Heart left ventricle (tissue), 16 donors: ENCODE measurements at places on chromosomes 4 and X. TPM values are rescaled to one million over a fixed set of nuclear protein-coding genes. Genes with fewer than 3 reads are reported as not detected.
A peak's percentile ranks its signal among the peaks of the same experiment; 100 is the strongest.

- DNase-seq: no peak
Measured at GRCh38 chr4:5044341-5044740, 6.9 kb upstream of the STK32B start.

DNA sequence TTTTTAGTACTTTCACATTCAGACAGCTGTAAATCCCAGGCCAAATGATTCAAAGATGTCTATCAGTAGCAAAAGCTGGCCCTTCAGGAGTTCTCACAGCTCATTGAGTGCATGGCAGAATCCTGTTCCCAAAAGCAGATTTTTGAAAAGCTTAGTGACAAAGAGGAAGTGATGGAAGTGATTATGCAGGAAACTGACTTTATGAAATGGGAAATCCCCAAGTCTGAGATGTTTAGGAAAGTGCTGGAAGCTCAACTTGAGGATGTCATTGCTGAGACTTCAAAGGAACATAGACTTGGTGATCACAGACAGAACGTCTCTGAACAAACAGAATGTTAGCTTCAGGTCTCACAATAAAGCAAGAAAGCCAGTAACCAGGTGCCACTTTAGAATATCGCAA lies 51.0 kb upstream of the CFAP47 start:
- no peak for DNase-seq

DNA sequence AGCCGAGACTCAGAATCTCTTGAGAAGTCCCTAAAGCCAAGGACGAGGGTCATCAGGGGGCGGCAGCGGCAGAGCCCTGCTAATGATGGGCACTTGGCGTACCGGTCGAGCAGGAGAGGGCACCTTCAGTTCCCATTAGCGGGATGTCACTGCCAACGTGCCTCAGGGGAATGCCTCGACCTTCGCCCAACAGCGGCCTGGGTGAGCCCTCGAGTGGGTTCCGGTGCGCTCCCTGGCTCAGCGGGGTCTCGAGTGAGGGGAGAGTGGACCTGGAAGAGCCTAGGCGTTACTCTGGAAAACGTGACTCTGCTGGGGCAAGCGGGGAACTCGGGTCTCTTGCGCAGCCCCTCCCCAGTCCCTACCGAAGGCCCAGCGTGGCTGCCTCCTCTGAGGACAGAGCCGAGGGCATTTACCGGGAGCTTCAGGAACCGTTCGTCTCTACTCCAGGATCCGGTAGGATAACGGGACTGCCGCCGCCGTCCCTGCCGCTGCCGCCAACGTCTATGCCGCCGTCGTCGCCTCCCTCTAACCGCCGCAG lies 36.9 kb downstream of the PGRMC1 start:
- no peak for DNase-seq

GRCh38 chr4:17063888-17064287 lies 165.4 kb upstream of the LDB2 start:
- no peak for DNase-seq

GRCh38 chr4:67019686-67020437 lies 525.4 kb downstream of the CENPC start:
- no peak for DNase-seq

DNA sequence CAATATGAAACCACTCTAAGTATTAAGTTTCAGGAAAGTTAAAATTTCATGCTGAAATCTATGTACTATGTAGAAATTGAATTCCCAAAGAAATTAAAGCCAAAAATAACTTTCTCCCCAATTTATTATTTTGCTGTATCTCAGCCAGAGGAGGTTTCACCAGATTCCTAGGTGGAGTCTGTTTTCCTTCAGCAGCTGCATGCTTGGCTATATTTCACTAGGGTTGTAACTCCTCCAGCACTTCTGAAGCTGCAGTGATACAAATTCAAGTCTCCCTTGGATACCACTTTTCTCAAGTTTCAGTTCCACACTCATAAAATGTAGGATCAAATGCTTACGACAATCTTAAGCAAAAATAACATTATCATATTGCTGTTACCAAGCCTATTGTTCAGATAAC lies 41.2 kb upstream of the ZC4H2 start:
- no peak for DNase-seq

- no peak for DNase-seq
Measured at GRCh38 chr4:76850010-76850441, 47.9 kb downstream of the SOWAHB start.

DNA sequence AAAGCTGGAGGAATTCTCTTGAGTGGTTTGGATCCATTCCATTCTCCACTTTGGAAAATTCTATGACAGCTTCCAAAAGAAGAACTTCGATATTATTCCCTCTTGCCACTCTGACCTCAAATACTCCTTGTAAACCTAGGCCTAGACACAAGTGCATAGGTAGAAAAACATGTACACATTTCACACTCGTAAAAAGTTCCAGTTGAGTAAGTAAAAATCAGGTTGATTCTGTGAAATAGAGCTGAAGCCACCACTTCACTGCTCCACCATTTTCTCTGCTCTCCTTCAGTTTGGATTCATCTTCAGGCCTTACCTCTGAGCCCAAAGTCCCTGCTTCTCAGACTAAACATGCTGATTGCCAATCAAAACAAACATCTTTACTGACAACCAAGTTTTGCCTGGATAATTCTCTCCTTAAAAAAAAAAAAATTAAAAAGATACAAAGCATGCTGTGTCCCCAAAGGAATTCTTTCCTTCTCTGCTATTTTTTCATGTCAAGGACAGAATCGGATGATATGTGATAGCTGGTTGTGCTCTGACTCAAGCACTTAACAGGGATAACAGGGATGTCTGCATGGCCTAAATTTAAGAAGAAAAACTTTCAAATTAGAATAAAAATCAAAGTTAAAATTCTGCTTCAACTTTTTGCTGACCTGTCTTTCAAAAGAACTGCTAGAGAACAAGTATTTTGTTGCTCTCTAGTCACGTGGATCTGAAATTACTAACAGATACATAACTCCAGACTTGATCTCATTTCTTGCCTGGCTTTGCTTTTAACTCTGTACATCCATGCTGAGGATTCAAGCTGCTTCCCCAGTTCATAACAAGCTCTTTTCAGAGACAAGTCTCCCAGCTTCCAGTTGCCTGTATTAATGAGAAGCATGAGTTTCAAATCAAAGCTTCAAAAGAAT lies 420.9 kb upstream of the INTU start:
- DNase-seq: no peak

GRCh38 chr4:24794480-24794879 lies 893 bp upstream of the SOD3 start:
- DNase-seq: peak; percentile 41

- no peak for DNase-seq
Measured at GRCh38 chrX:23387550-23388184, 53.0 kb downstream of the PTCHD1 start.

DNA sequence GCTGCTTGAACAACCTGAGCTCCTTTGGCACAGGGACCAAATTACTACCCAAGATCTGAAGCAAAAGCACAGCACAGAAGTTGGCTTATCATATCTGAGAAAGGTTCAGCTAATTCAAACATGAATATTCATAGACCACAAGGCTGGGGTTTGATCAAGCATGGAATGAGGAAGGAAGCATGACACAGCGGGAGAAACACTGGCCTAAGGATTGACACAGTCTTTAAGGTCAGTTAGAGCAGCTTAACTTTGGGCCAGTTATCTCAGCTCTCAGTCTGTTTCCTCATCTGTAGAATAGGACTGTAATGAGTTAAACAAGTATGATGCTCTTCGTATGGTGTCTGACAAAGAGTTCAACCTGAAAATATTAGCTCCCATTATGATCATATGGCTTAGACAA lies 88.5 kb upstream of the CBR4 start:
- no peak for DNase-seq

GRCh38 chr4:7157666-7158065 lies 34.7 kb upstream of the SORCS2 start:
- no peak for DNase-seq

DNA sequence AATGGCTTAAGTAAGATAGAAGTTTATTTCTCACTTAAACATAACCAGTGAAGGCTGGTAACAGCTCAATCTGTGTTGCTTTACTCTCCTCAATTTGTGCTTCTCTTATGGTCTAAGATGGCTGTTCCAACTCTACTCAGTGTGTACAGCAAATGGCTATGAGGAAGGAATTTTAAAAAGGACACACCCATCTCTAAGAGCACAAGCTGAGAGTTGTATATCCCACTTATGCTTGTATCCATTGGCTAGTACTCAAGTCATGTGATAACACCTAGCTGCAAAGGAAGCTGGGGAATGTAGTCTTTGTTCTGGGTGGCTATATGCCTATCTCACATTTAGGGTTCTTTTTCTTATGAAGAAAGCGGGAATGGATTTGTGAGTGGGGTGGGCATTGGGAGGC lies 63.3 kb downstream of the GPAT3 start:
- no peak for DNase-seq

- DNase-seq: peak; percentile 12
Measured at GRCh38 chrX:19593690-19594089, 78.4 kb upstream of the MAP3K15 start.

- DNase-seq: no peak
Measured at GRCh38 chr4:113179996-113180395, 130.5 kb downstream of the ANK2 start.

- no peak for DNase-seq
Measured at GRCh38 chrX:2592279-2592678, 91.5 kb upstream of the DHRSX start.

DNA sequence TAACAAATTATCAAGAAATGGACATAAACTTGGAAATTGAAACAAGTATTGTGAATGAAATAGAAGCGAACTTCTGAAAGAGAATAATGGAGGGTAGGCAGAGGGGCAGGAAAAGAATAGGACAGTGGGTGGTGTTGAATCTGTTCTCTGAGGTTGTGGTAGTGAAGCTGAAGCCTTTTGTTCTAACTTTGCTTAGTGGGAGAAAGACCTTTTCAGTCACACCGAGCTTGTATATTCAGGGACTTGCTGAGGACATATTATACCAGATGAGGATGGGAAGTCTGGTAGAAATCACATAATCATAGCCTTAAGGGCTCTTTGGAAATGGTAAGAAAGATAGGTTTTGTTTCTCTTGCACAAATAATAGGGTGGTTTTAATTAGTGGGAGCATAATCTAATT lies 115.4 kb upstream of the NDST4 start:
- no peak for DNase-seq

DNA sequence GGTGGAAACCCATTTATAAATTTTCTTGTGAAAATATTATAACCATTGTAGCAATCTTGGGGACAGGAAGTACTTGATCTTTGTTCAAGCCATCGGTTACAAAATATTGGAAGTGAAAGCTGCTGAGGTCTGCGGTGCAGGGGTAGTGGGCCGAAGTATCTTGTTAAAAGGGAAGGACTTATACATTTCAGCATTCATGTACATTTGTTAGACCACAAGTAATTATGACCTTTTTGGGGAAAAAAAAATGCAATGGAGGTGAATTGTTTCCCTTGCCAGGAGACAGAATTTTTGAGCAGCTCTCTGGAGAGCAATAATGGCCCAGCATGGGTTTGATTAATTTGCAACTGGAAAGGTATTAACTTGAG lies 121.3 kb downstream of the EGF start:
- no peak for DNase-seq

DNA sequence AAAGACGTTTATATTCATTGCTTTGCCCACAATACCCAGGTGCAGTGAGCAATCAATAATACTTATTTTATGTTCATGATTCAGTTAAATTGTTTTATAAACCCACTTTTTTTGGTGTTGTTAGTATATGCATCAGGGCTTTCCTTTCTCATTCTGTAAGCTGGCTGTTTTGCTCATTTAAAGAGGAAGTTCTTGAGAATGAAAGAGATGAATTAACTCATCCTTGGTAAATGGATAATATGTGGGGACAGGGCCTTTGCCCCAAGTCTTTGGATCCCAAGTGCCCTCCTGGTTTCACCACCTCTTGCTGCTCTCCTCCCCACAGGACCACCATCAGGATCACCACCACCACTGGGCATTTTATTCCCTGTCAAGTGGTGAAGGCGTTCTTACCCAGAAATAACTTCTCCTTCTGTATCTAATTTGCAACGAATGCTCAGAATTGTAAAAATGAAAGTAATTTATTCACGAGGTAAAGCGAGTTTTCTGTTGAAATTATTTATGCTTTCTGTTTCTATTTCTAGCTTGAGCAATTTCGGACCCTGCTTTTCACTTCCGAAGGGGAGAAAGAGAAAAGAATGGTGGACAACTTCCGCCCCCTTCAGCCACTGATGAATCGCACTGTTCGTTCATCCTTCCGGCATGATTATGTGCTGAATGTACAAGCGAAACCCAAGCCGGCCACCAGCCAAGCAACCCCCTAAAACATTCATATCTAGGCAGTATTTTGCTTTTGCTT lies 8.2 kb upstream of the ZRSR2 start:
- no peak for DNase-seq

- DNase-seq: no peak
Measured at GRCh38 chrX:148664171-148664570, 163.8 kb downstream of the AFF2 start.

DNA sequence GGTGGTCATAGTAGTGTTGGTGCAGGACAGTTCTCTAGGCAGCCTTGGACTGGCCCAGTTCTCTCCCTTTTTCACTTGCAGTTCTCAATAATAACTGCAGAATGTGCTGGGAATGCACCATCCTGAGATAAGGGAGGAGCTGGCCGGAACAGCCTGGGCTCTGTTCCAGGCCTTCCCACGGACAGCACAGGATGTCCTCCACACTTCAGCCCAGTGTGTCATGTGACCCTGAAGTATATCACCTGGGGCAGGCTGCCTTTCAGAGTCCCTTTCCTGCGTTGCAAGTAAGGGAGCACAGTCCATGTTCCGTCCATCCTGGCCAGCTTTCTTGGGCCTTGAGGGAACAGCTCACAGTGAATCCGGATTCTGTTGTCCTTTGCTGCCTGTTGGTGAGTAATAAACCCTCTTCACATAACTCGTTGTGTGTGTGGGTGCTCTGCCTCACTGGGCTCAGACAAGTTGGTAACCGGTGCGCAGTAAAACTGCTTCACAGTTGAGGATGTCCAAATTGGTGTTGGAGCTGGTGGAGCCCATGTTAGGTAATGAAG lies 32.3 kb upstream of the BBS12 start:
- peak; percentile 73 for DNase-seq

GRCh38 chr4:137156054-137156453 lies 376.2 kb downstream of the PCDH18 start:
- DNase-seq: no peak

- no peak for DNase-seq
Measured at GRCh38 chr4:74692972-74693371, 101.4 kb downstream of the BTC start.

DNA sequence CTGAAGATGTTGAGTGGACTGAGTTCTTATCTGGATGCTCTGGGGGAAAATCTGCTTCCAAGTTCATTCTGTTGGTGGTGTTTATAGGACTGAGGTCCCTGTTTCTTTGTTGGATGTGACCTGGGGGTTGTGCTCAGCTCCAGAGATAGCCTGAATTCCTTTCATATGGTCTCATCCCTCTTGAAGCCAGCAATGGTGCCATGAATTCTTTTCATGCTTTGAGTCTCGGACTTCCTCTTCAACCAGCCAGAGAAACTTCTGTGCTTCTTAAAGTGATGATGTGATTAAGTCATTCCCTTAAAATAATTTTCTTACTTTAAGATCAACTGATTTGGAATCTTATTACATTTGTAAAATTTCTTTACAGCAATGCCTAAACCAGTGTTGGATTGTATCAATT lies 233.8 kb upstream of the UGT8 start:
- DNase-seq: no peak

Gene RRAGB
- total RNA-seq: 11.5 TPM

Gene PDE5A
- 17.1 TPM for total RNA-seq

Gene METTL14
- 27.5 TPM for total RNA-seq

Gene NXF3
- 0.16 TPM for total RNA-seq

Gene NEXMIF
- total RNA-seq: 0.50 TPM

Gene C4orf51
- not detected for total RNA-seq

Gene DAPP1
- total RNA-seq: 0.82 TPM

Gene ADH1B
- total RNA-seq: 69.5 TPM

Gene PPP4R3C
- total RNA-seq: not detected

Gene CLIC2
- 7.2 TPM for total RNA-seq

Gene CCDC120
- total RNA-seq: 1.1 TPM

Gene SPIN2A
- total RNA-seq: 0.28 TPM

Gene PABPC4L
- total RNA-seq: 0.86 TPM

Gene SRPX
- total RNA-seq: 38.2 TPM

Gene QDPR
- total RNA-seq: 27.1 TPM
